H7 (cell line): ENCODE measurements at places on chromosomes 11 and 22. TPM values are rescaled to one million over a fixed set of nuclear protein-coding genes. Genes with fewer than 3 reads are reported as not detected.

DNA sequence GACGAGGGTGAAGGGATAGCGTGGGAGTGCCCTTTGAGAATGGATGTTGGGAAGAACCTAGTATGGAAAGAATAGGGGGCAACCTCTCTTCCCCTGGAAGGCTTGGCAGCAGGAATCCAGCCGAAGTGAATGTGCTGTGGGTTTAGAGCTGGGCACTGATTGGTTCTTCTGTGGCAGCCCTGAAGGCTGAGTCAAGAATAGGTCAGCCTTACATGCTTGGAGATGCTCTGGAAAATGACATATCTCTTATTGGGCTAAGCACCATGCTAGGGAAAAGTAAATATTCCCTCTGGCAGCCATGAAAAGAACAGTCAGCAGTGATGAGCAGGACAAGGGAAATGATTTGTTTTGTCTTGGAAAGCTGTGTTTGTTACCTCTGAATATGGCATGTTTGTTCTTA is 149.5 kb downstream of the COMMD9 start:
- DNase-seq: no peak

DNA sequence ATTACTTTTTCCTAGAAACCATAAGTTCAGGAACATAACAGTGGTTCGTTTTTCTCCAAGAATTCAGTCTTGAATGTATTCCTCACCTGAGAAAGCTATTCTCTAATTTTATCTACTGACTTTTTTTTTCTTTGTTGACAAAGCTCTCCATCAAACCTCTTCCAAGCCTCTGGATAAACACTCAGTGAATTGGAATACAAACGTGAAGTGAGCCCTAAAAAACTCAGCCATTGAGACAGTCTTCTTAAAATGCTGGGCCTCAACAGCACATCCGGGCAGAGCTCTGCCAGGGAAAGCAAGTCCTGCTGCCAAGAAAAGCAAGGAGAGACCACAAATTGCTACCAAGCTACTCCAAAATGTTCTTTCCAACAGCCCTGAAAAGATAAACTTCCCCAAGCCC is 7.7 kb upstream of the SLC1A2 start:
- no peak for DNase-seq

Gene TMEM191B
- total RNA-seq: 0.66 and 1.1 TPM in 2 replicates

Gene NLRX1
- 34.0 and 44.0 TPM in 2 replicates for total RNA-seq

Gene CARNS1
- total RNA-seq: 0.07 and 0.17 TPM in 2 replicates
